ENCODE measurements at places on chromosomes 6 and 20. TPM values are rescaled to one million over a fixed set of nuclear protein-coding genes. Genes with fewer than 3 reads are reported as not detected.

B3GAT2 gene
- total RNA-seq = 0.42 TPM

DDO gene
- total RNA-seq = not detected

APOM gene
- total RNA-seq = 2.0 TPM

BEND6 gene
- total RNA-seq = 0.95 TPM

MYCT1 gene
- total RNA-seq = 15.9 TPM

GABRR2 gene
- 0.15 TPM for total RNA-seq

DDR1 gene
- total RNA-seq = 241 TPM

SIRPB1 gene
- 1.1 TPM for total RNA-seq

RRAGD gene
- total RNA-seq = 20.7 TPM

FOXC1 gene
- 7.1 TPM for total RNA-seq

BACH2 gene
- total RNA-seq = 22.3 TPM

All from endodermal cell (in vitro differentiated cells).